Kidney (tissue), 22 donors: ENCODE measurements at places on chromosomes 13 and 19. TPM values are rescaled to one million over a fixed set of nuclear protein-coding genes. Genes with fewer than 3 reads are reported as not detected.

COL4A1 gene
- total RNA-seq = 218 TPM

SLC6A16 gene
- 3.7 TPM for total RNA-seq

CACNA1A gene
- 1.7 TPM for total RNA-seq

WDR87 gene
- not detected for total RNA-seq

NEK5 gene
- total RNA-seq = 1.2 TPM

CLASRP gene
- 83.6 TPM for total RNA-seq

OSCAR gene
- 5.1 TPM for total RNA-seq

CEACAM16 gene
- not detected for total RNA-seq

ZFP28 gene
- 11.6 TPM for total RNA-seq

FUT1 gene
- total RNA-seq = 4.3 TPM

ATP4B gene
- 0.16 TPM for total RNA-seq

TJP3 gene
- 26.5 TPM for total RNA-seq

CASP14 gene
- total RNA-seq = 0.16 TPM

KLK2 gene
- not detected for total RNA-seq

ZNF93 gene
- total RNA-seq = 4.5 TPM

RDH8 gene
- not detected for total RNA-seq

CRLF1 gene
- total RNA-seq = 28.9 TPM

FFAR2 gene
- 0.22 TPM for total RNA-seq

SLITRK6 gene
- 0.09 TPM for total RNA-seq

CEACAM7 gene
- total RNA-seq = 0.16 TPM

RGS9BP gene
- 0.72 TPM for total RNA-seq

MUC16 gene
- 0.41 TPM for total RNA-seq

ZNF835 gene
- 5.3 TPM for total RNA-seq

ZNF625 gene
- total RNA-seq = 11.4 TPM

FGF21 gene
- total RNA-seq = not detected

LIN7B gene
- total RNA-seq = 4.7 TPM

CBARP gene
- 1.1 TPM for total RNA-seq

ADAMTS10 gene
- total RNA-seq = 48.8 TPM

COX6B2 gene
- 3.8 TPM for total RNA-seq

CD33 gene
- 14.0 TPM for total RNA-seq

MBD3L3 gene
- total RNA-seq = not detected

CGB2 gene
- total RNA-seq = not detected

TEX26 gene
- not detected for total RNA-seq

NXNL1 gene
- not detected for total RNA-seq

TEKTIP1 gene
- 9.2 TPM for total RNA-seq

MISP gene
- total RNA-seq = 17.8 TPM

DZIP1 gene
- 41.4 TPM for total RNA-seq

VSIG10L gene
- 1.8 TPM for total RNA-seq

CGB8 gene
- total RNA-seq = not detected

SLC25A41 gene
- 0.28 TPM for total RNA-seq

SIGLEC8 gene
- total RNA-seq = 1.8 TPM

CABP5 gene
- not detected for total RNA-seq
